Left ventricle myocardium superior (tissue), 1 donor: ENCODE measurements at places on chromosomes 5 and 9. TPM values are rescaled to one million over a fixed set of nuclear protein-coding genes. Genes with fewer than 3 reads are reported as not detected.

- no peak for DNase-seq
Observed at GRCh38 chr9:100222674-100223073, 123.6 kb downstream of the INVS start.

GRCh38 chr5:74424162-74424868, 216.2 kb downstream of the ENC1 start:
- no peak for DNase-seq

GRCh38 chr9:221989-222776, 7.5 kb downstream of the DOCK8 start:
- DNase-seq = no peak

DNA sequence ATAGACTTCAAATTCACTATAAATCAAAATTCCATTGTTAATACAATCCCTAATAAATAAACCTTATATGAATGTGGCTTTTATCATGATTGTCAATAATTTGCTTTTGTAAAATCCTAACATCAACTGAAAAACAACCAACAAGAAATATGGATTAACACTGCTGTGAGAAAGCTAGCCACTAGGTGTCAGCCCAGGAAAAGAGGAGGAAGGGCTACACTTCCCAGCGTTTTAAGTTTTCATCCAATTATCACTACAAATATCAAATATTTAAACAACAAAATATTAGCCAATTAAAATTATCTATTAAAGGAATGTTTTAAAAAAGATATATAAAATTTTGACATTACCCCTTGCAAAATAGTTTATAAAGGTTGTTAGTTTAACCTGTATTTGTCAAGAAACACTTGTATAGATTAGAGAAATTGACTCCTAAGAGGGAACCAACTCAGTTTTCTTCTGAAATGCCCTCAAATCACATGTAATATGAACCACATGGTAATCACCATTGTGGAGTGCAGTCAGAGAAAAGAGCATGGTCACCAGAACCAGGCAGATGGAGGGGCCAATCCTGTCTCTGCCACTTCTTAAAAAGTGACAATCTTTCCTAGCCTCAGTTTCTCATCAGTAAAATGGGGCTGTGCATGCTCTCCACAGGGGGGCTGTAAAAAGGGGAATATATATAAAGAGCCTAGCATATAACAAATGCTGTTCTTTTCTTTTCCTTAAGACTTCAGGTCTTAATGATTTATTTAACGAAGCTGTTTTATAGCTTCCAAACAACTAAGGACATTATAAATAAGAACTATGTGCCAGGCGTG, 188.2 kb downstream of the CRB2 start:
- DNase-seq = no peak

- no peak for DNase-seq
Observed at GRCh38 chr5:36688722-36689121, 82.3 kb downstream of the SLC1A3 start.

GRCh38 chr5:174827558-174827957, 103.2 kb downstream of the MSX2 start:
- no peak for DNase-seq

DNA sequence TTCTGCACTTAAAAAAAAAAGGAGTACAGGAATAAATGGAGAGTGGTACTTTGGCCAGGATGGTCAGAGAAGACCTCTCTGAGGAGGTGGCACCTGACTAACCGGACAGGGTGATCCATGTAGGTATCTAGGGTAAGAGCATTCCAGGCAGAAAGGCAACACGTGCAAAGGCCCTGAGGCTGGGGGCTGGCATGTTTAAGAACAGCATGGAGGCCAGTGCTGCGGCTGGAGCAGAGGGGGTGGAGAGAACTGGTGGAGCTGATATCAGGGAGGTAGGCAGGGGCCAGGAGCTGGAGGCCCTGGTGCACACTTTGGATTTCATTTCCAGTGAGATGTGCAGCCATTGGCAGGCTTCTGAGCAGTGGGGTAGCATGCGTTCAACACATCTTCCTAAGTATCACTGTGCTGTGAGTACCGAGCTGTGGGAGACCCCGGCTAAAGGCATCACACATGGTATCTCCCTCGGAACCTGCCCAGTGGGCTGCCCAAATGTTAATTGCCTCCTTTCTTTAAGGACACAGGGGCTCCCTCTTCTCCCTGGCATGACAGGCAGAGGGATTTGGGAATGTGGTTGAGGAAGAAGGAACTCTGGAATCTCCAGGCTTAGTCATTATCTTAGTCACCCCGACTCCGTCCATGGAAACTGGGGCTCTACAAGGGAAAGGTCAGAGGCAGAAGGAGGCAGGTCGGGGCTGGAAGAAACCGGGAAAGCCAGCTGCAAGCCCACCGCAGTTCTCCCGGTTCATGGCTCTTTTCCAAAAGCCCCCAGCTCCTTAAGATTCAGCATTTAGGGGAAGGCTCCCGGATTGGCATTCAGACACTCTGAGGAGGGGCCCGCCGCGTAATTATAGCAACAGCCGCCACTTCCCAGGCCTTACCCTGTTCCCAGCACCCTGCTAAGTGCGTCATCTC, 18.6 kb downstream of the SLC6A7 start:
- DNase-seq = no peak

DNA sequence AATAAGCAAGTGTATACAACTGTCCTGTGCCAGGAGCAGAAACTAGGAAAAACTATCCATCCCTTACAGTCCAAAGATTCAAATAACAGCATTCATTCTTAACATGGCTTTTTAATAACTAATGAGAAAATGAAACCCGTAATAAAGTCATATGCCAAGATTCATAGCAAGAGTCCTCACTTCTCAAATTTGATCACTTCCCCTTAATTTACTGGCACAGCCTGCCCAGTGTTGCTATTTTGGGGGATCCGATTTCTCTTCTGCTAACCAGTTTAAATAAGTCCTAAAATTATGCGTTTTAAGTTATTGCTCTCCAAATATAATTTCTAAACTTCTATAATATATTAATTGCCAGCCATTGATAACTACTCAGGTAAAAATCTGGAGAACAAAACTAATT, 177.0 kb upstream of the PTGER4 start:
- no peak for DNase-seq

DNA sequence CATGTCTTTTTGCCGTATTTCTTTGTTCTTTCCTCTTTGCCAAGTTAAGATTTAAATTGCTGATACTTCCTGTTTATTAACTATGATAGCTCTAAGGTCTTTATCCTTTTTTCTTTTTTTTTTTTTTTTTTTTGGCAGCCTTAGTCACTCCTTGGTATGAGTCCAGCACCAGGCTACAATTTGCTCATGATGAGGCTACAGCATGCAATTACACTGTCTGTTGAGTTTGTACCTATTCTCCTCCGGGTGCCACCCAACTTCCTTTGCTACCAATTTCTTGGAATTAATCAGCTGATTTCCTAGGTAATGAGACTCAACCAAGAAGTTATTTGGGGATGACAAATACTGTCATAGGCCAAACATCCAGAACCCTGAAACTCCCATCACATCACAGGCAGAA, 25.5 kb downstream of the ACTL7B start:
- DNase-seq = no peak

- no peak for DNase-seq
Observed at GRCh38 chr5:43338862-43339261, 25.6 kb upstream of the HMGCS1 start.

ZBTB6 gene
- 5.8 TPM for total RNA-seq

ZFAND5 gene
- 174 TPM for total RNA-seq

CCDC171 gene
- total RNA-seq = 1.7 TPM

PCDHA5 gene
- total RNA-seq = not detected

NR4A3 gene
- total RNA-seq = 4.1 TPM
